MG63 (cell line): ENCODE measurements at places on chromosomes 6 and 20.
A peak's percentile ranks its signal among the peaks of the same experiment; 100 is the strongest.

DNA sequence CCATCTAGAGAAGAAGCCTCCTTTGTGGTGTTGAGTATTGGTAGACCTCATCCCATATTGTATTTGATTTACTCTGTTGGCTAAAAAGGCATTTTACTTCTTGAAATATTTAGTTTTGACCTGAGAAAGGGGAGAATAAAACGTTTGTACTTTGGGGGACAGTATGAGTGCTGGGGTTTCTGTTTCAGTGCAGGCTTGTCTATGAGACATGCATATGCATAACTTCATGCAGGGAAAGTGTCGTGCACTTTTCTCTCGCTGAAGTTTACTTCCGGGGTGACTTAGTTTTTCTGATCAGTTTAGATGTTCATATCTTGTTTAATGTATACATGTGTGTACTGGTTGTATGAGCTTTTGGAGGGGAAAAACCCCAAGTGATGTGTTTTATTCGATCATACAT, 59.5 kb downstream of the UTRN start:
- no peak for DNase-seq

- DNase-seq: peak; percentile 24
Observed at GRCh38 chr20:61881416-61881815, 184.3 kb downstream of the TAF4 start.

GRCh38 chr20:41958391-41958790, 340.2 kb upstream of the CHD6 start:
- no peak for DNase-seq

DNA sequence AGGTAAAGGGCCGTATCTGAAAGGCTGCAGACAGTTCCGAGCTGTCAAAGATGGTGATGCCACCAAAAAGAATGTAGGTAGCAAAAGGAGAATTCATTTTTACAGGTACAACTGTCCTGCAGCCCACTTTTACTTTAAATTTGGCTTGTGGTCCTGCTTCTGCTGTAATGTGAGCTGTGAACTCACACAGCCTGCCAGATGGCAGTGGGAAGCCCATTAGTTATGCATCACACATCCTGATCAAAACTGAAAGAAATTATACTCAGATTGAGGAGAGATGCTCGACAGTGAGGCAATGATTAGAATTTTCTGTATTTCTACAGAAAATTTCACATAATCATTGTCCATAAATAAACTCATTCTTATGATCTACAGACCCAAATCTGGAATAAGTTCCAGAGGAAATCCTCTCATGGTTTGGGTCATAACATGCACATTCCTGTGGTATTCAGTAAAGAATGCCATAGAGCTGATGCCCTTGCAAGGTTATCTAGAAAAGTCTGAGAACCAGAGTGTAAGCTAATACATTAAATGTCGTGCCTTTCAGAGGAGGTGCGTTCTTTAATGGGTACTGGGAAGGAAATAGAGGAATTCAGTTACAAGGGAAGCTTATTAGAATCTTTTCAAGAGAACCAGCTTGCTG, 23.9 kb upstream of the E2F3 start:
- peak; percentile 24 for DNase-seq

- DNase-seq: no peak
Observed at GRCh38 chr20:9996944-9997343, 37.8 kb upstream of the ANKEF1 start.

- DNase-seq: no peak
Observed at GRCh38 chr6:43434001-43434840, 6.9 kb downstream of the ABCC10 start.

DNA sequence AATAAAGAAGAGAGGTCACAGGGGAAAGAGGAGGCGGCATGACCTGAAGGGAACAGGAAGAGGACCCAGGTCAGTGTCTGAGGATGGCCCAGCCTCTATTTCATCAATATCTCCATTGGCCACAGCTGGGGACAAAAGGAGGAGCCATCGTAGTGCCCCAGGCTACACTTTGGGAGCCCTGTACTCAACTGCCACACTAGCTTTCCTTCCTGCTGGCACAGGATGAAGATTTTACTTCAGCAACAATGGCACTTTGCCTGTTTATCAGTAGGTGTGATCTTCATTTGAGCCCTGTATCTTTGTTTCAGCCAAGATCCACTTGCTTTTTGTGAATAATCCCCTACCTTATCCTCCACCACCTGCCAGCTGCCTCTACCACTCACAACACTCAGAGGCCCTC, 35.4 kb upstream of the RCAN2 start:
- DNase-seq: no peak
